ENCODE measurements at places on chromosomes 5 and 9.

GRCh38 chr5:1801967-1802295 lies 724 bp downstream of the NDUFS6 start:
- DNase-seq, result no peak

DNA sequence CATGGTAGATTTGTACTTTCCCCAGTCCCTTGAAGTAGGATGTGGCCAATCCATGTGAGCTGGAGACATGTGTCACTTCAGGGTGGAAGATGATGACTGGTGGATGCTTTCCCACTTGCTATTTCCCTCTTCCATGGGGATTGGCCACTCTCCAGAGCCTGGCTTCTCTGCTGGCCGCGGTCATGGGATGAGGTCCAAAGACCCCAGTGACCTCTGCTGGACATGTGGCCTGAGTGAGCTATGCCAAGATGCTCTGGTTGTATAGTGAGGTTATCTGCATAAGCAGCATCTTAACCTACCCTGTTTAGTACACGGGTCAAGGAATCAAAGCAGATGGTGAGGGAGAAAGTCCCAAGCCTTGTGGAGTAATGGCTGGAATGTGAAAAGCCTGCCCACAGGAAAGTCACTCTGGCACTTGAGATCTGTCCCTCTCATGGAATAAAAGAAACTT lies 47.1 kb downstream of the SH3PXD2B start:
- DNase-seq, result no peak

DNA sequence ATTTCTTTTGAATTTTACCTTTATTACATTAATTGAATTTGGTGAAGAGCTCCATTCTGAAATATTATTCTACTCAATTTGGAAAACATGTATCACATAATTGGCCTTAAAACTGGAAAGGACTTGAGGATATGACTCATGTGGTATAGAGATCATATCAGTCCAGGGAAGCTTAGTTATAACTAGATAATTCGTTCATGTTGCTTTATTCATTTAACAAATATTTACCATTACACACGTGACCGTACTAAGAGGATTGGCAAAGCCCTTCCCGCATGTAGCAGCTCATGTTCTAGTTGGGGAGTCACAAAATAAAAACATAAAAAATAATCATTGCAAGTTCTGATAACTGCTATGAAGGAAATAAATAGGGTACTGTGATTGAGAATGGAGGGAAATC lies 1816.5 kb downstream of the MAT2B start:
- DNase-seq, result no peak

- no peak for DNase-seq
Observed at GRCh38 chr5:15620501-15620900, 120.5 kb downstream of the FBXL7 start.

DNA sequence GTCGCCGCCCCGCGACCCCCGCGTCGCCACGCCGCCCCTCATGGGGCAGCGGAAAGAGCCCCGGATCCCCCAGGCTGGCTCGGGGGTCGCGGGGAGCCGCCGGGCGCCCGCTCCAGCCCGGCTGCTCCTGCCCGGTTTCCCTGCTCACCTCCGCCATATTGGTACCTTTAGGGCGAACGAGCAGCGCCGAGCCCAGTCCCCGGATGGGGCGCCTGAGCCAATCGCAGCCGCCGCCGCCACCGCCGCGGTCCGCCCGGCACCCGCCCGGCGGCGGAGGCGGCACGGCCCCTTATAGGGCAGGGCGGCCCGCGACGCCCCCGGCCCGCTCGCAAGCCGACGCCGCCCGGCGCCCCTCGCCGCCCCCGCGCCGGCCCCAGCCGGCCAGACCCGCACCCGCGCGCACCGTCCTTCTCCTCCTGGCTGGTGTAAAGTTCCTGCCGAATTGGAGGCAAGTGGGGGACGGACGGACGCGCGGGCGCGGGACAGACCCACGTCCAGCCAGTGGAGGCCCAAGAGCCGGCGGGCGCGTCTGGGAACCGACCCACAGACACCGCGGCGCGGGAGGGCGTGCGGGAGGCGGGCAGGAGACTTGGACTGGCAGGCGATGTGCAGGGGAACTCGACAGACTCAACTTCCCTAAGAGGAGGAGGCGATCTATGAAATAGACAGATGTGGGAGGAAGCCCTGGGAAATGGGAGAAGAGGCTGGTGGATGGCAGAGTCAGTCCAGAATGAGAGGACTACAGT lies at the start of gene MIER3:
TSS of gene MIER3 (minus strand) at position 178 of the 746 bp plus-strand sequence. CDS start at position 157, 21 bp downstream.
- DNase-seq, result no peak

DNA sequence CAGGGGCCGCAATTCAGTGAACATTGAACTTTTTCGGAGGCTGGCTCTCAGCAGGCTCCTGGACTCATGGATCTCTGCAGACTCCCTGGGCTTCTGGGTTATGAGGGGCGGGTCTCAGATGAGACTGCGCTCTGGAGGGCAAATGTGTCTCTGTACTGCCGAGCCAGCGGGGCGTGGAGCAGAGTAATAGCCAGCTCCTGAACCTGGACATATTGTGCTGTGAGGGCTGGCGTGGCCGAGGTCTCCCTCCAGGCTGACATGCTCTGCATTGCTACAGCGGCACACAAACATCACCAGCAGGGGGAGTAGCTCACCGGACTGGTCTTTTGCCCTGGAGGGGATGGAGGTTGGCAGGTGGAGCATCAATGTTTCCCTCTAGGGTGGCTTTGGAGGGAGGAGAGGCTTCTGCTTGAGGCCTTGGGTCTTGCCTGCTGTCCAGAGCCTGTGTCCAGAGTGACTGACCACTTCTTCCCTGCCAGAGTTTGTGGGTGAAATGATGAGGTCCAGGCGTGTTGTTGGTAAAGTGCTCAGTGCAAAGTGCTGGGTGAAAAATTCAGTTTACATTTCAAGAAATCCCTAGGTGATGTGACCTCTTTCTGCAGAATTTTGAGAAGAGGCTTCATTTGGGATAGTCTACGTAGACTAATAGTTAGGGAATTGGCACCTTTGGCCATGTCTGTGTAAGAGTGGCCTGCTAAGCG lies 10.9 kb upstream of the GADD45G start:
- DNase-seq, result no peak

All from NCI-H2081 treated with DMSO at 0.1 percent for 48 hours (cell line).